ENCODE measurements at places on chromosomes 6 and 20.

DNA sequence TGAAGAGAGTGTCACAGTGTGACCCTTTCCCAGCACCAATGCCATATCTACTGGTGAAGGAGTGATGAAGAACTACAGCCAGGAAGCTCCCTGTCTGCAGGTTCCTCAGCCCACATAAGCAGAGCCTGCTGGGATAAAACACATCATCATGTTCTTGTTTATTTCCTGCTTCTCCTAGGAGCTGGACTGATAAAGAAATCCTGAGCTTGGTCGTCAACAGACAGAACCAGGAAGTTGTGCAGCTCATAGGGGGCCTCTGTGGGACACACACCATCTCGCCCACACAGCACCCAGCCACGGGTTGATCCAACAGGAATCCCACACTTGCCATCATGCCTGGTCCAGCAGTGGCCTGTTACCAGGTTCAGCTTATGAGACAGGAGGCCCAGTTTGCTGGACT is 2.8 kb upstream of the CSTL1 start:
- no peak for DNase-seq

- DNase-seq, result no peak
These were observed 395.8 kb downstream of the TFAP2B start for GRCh38 chr6:51214442-51214841.

GRCh38 chr20:41497186-41497895 is 120.8 kb downstream of the CHD6 start:
- DNase-seq, result no peak

DNA sequence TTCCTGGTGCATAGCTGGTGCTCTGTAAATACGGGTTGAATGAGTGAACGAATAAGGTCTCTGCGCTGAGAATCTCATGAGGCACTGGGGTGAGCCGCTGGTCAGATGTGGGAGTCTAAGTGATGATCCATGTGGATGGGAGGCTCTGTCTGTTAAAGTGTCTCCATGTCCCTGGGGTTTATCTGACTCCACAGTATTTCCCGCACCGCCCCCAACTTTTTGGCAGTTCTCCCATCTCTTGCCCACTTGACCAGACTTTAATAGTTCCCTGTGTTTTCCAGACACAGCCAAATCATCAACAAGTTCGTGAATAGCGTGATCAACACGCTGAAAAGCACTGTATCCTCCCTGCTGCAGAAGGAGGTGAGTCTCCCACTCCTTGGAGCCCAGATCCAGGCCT is 9.9 kb downstream of the BPIFA2 start:
- no peak for DNase-seq

DNA sequence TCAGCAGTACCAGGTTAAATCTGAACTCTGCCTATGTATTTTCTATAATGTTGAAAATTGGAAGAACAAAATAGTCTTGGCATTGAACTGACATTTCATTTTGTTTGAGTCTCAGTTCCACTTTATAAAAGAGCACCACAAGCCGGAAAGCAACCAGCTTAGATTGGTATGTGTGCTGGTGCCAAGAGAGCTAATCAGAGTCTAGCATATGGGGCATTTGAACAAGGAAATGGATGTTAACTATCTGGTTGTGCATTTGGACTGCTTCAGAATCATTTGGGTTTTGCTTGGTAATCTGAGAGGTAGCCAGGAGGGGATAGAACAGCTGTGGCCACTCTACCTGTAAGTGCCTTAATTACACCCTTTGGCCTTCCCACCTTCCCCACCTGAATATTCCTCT is 184.8 kb downstream of the GRIK2 start:
- no peak for DNase-seq

DNA sequence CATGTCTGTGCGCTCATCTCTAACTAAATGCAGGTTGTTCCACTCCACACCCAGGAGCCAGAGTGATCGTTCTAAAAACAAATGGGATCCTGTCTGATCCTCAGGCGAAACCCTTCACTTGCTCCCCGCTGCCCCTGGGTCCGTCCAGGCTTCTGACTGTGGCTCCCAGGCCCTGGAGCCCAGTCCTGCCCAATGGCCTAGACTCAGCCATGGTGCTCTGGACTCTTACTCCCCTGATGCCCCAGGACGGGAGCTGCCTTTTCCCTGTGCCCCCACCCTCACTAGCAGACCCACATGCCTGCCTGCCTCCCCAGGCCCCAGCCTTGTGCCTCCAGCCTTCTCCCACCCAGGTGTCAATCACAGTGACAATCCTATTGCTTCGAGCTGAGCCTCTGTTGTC is 256.7 kb downstream of the BMP7 start:
- no peak for DNase-seq

DNA sequence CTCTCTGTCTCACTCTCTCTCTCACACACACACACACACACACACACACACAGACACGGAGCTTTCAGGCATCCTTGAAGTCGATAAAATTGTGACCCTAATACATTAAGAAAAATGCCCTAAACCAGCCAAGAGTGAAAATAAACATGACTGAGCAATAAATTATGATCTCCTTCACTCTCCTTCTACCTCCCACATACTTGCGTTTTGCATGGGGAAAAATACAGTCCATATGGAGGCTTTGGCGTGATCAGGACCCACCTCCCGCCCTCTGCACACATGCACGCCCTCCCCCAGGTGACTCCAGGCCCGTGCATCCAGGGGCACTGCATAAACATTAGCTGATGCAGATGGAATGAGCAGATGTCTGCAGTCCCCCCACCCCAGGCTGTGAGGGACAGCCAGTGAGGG is 114.2 kb upstream of the JARID2 start:
- no peak for DNase-seq

DNA sequence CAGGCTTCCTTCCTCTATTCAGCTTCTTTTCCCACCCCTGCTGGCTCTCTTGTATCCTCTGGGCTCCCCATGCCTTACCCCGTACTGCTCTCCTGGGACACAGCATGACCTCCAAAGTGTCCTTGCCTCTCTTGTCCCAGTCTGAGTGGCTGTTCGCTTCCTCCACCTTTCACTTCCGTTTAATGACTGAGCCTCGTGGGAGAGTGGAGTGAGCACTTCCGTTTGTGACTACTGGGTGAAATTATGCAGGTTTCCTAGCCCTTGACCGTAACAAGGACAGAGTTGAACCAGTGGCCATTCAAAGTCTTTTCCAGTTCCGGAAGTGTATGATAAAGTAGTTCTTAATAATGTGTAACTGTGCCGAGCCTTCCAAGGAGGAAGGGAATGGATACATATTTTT is 109.2 kb downstream of the ARID1B start:
- no peak for DNase-seq

GRCh38 chr6:37029249-37029971 is 24.0 kb downstream of the FGD2 start:
- peak; percentile 33 for DNase-seq

DNA sequence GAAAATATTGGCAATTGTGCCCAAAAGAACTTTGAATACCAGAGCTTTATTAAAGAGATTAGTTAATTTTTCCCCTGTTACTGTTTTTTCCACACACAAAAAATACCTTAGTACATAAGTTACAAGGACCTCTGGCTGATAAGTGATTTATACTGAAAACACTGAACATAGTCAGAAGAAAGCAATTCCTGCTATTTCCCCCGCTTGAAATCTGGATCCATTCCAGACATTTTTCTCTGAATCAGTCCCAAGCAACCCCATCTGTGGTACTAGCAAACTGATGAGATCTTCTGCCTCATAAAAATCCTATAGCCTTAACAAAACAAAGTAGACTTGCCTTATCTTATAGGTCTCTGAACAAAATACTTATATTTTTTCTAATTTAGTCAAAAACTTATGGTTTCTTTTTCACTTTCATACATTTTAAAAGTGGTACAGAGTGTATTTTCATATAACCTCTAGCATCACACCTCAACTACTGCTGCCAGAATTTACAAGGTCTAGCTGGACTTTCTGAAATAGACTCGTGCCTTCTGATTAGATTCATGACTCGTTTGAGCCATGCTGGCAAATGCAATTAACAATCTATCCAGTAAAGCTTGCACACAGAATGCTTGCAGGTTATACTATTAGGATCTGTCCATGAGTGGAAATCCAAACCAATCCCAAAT is 111.9 kb downstream of the TBX18 start:
- no peak for DNase-seq

- no peak for DNase-seq
These were observed 33.1 kb upstream of the MCUR1 start for GRCh38 chr6:13847326-13848050.

- no peak for DNase-seq
These were observed 158.1 kb upstream of the PROKR2 start for GRCh38 chr20:5474646-5475550.

DNA sequence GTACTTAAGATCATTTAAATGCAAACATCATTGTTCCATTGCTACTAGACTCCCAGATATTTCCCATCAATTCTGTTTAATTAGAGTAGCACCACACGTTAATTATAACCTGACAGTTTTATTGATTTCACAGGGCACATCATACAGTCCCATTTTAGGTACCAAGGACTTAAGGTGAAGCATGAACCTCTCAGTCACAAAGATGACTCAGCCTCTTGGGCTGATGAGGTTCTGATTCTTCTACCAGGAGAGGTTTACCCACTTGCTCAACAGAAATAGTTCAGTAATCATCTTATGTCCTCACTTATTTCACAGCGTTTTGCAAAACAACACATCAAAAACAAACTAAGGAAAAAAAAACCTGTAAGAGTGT is 98.5 kb downstream of the HIVEP2 start:
- no peak for DNase-seq

- no peak for DNase-seq
These were observed 27.8 kb upstream of the ERVFRD-1 start for GRCh38 chr6:11139051-11139960.

DNA sequence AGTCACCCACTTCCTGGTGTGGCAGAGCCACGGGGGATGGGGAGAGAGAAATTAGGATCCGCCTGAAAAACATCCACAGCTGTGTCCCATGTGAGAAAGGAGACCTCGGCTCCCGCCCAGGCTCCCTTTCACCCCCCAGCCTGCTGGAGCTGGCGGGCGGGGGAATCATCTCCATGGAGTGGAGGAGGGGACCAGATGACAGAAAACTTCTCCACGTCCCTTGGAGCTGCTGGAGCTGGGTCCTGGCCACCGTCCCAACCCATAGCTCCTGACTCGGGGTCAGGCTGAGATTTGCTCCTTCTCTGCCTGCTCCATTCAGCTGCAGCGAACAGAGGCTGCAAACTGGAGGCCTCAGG is 113.8 kb downstream of the CEBPB start:
- DNase-seq, result no peak

- DNase-seq, result no peak
These were observed 16.9 kb downstream of the LBP start for GRCh38 chr20:38363004-38363747.

DNA sequence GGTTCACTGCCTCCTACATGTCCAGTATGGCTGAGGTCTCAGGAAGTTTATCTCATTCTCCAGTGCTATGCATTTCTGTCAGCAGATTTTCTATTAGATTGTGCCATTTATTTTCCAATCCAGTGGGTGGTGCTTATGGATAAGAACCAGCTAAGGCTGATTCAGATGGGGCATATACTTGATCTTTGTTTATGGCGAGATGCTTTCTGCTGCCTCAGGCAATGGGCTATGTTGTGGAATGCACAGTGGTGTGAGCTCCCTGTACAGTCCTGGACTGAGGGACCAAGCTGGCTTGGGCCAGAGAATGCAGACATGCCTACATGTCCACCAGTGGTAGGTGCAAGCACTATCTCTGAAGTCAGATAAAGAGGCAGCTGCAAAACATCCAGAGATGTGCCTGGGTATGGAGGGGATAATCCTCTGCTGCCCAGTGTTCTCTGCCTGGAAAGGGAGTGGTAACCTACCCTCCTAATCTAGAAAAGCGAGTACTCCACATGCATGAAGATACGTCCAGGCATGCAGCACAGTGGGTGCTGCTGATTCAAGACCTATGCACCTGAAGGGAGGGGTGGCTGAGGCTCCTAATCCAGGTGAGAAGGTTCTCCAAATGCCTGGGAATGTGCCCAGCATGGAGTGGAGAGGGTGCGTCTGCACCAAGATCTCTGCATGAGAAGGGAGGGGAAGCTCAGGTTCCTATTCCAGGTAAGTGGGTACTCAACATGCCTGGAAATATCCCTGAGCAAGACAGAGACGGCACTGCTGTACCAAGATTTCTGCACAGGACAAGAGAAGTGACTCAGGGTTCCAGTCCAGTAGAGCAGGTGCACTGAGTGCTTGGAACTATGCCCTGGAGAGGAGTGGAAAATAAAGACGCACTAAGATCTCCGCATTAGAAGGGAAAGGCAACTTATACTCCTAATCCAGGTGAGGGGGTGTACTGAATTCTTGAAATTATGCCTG is 9.4 kb downstream of the CST4 start:
- DNase-seq, result no peak

DNA sequence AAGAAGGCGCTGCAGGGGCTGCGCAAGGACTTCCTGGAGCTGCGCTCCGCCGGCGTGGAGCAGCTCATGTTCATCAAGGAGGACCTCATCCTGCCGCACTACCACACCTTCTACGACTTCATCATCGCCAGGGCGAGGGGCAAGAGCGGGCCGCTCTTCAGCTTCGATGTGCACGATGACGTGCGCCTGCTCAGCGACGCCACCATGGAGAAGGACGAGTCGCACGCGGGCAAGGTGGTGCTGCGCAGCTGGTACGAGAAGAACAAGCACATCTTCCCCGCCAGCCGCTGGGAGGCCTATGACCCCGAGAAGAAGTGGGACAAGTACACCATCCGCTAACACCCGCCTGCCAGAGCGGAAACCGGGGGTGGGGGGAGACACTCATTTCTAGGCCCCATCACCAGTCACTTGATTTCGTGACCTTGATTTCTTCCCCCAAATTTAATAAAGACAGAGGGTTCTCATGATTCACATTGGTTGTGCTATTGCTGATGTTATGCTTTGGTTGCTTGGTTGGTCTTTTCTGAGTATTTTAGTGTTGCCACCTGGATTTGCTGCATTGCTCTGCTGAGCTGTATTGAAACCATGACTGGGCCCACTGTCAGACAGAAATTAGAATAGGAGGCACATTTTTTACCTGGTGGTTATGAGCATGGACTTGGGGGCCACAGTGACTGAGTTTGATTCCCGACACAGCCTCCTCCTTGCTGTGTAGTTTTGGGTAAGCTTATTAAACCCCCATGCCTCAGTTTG is 1.5 kb downstream of the FAM50B start:
- peak; percentile 50 for DNase-seq

DNA sequence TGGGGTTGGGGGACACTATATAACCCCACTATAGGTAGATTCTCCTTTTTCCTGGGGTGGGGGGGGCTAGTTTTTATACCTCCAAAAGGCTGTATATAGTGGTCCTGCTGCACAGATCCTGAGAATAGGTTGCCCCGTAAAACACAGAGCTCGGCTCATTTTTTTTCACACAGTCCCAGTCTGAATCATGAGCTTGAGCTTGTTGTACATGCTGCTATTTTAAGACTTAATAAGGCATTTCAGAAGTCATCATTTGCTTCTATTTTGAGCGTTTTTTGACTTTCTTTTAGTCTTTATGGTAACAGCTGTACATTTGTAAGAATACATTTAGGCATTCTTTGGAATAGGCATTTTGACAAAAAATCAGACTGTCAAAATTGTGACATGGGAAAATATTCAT is 30.5 kb downstream of the SLC9A8 start:
- no peak for DNase-seq

DNA sequence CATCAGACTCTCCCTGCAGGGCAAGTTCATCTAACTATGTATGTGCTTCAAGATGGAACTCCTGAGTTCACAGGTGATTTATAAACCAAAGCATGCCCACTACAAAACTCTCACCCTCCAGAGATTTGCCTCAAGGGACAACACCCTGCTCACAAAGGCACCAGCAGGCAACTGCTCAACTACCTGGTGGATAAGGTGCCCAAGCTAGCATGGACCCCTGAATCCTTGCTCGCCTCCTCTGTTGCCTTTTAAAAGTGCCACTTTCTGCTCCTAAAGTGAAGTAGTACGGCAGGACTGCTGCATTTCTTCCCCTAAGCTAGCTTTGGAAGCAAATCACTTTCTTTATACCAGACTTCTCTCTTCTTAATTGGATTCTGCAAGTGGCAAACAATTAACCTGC is 1.2 kb downstream of the LPA start:
- no peak for DNase-seq

Data from stimulated activated CD4-positive, alpha-beta T cell treated with anti-CD3 and anti-CD28 coated beads, Interleukin-4, amount 100 ng/mL, for 1 hour (primary cell).